NCI-H1436 treated with DMSO at 0.1 percent for 48 hours (cell line): ENCODE measurements at places on chromosomes 6 and 20.
A peak's percentile ranks its signal among the peaks of the same experiment; 100 is the strongest.

DNA sequence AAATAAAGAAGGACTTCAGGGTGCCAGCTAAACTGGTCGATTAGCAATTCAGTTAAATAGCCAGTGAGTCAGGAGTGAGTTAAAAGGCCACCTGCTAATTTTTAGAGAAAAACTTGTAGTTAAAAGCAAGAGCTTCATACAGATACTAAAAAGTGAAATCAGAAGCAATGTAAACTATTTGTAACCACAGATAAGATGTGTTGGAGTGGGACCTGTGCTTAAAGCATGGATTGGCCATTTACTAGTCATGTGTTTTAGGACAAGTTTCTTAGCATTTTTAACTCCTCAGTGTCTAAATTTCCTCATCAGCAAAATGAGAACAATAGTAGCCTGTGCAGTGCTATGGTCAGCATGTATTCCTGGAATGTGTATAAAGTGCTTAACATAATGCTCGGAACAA, 23.8 kb upstream of the HDDC2 start:
- no peak for DNase-seq

DNA sequence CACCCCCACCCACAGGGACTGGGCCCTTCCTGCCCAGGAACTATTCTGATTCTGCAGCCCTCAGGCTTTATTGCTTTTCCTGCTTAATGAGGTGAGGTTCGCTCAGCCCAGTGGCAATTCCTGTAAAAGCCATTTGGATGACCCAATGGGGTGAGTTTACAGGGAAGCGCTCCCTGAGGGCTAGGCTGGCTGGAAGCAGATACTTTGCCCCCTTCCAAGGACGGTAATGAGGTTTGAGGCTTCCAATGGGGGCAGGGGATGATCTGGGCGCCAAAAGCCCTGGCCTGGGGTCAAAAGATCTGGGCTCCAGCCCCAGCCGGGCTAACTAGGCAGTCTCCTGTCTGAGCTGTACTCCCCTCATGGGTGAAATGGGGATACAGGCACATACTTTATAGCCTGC, 41.8 kb downstream of the RIPOR3 start:
- no peak for DNase-seq

DNA sequence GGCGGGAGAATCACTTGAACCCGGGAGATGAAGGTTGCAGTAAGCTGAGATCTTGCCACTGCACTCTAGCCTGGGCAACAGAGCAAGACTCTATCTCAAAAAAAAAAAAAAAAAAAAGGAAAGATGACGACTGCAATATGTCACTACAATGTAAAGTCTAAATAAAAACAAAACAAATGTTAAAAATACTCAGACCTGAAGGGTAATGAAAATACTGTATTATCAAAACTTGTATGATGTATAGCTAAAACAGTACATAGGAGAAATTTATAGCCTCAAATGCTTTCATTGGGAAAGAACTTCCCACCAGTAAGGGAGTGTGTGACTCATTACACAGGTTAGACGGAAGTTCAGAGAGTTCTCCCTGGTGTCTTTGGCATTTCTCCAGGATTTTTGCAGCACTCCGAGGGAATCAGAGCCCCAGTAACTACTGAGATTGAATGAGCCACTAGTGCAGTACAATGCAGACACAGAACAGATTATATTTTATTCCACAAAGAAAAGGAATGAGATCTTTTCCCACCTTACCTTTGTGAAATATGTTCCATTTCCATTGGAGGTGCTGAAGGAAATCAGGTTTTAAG, 12.5 kb upstream of the RALGAPB start:
- DNase-seq: no peak

- DNase-seq: no peak
These were observed 422.1 kb downstream of the GJA1 start for GRCh38 chr6:121857551-121857950.

GRCh38 chr20:16575390-16576140, 2.3 kb upstream of the KIF16B start:
- no peak for DNase-seq

- DNase-seq: no peak
These were observed 171.2 kb upstream of the SUPT3H start for GRCh38 chr6:45548657-45549515.

DNA sequence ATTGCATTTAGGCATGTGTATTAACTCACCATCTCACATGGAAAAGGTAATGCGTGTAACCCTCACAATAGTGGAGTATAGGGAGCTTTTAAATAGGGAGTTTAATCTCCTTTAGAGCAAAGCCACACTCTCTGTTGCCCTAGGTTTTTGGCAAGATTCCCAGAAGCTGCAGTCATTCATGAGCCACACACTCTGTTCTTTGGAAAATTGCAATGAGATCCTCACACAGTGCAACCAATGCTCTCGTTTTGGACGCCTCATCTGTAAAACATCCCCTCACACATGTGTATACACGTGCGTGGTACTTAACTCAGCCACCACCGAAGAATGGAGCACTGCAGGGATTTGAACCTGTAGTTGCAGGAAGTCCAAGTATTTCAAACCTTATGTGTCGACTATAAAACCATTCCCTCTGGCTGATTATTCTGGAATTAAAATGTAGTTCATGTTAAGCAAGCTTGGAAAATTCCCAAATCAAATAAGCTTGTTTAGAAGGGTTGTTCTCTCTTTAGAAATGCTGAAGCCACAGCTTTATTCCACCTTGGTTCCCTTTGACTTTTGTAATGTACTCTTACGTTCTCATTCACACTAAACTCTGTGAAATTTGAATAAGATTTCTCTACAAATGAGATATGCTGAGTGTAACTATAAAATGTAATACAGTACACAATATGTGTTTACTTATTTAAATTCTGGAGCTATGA, 489.8 kb upstream of the MANEA start:
- peak; percentile 93 for DNase-seq

DNA sequence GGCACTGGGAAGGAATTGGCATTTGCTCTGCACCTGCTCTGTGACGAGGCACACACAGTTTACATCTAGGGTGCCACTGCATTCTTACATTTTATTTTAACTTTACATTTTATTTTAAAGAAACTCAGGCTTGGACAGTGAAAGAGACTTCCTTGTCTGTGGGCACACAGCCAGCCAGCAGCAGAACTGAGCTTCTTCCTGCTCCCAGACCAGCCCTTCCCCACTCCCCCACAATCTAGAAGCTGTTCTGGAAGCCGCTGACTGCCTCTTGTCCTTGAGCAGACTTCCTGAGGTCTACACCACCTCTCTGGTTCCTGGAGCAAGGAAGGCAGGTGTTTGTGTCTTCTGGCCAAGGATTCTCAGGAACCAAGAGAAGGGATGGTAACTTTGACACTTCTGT, 27.9 kb upstream of the CD93 start:
- no peak for DNase-seq

DNA sequence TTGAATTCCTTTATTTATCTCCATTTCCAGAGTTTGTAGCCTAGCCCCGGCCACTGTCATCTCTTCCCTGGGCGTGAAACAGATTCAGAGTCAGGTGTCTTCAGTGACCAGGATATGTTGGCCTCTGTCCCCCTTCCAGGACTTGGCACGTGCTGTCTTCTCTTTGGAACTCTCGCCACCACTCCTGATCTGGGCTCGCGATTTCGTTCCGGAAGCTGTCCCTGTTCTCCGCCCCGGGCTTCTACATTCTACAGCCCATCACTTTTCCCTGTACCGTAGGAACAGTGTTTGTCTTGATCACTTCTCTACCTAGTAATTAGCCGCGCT, 739 bp downstream of the GSS start:
- no peak for DNase-seq

GRCh38 chr6:141562186-141562811, 570.4 kb upstream of the GJE1 start:
- no peak for DNase-seq

- no peak for DNase-seq
These were observed 9.5 kb downstream of the SIRPG start for GRCh38 chr20:1648101-1648500.

DNA sequence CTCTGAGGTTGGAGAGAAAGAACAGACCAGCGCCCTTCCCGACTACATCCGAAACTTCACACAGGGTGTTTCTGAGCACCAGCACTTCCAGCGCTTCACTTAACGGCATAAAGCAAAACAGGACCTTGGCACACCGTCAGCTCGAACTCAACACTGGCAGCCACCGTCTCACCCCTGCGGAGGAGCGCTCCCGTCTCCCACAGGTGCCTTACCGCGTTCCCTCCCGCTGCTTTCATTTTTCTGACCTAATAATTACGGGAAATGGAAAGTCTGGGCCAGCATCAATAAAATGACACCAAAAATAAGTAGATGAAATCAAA, 37.7 kb upstream of the SYNJ2 start:
- no peak for DNase-seq
